ENCODE measurements at places on chromosomes 7 and 10. TPM values are rescaled to one million over a fixed set of nuclear protein-coding genes. Genes with fewer than 3 reads are reported as not detected.

Gene MMP21
- not detected for total RNA-seq

Gene PRSS37
- not detected for total RNA-seq

Gene EPO
- not detected for total RNA-seq

Gene PCBD1
- 63.4 TPM for total RNA-seq

Gene GSTO2
- 0.27 TPM for total RNA-seq

Gene TRIM50
- not detected for total RNA-seq

Gene FAM25G
- not detected for total RNA-seq

Gene EBF3
- total RNA-seq: 4.6 TPM

Gene TEX47
- total RNA-seq: not detected

Gene CCL24
- 0.94 TPM for total RNA-seq

Gene CNTNAP2
- 3.0 TPM for total RNA-seq

Gene PITRM1
- 102 TPM for total RNA-seq

Gene OPN4
- not detected for total RNA-seq

Gene MYL10
- total RNA-seq: not detected

Gene MYPN
- not detected for total RNA-seq

Gene IQUB
- 0.94 TPM for total RNA-seq

Gene CYP3A7
- total RNA-seq: not detected

Gene CTAGE4
- 0.27 TPM for total RNA-seq

Gene DPP6
- 14.3 TPM for total RNA-seq

Gene CFAP70
- total RNA-seq: 1.1 TPM

Gene NRCAM
- total RNA-seq: 4.7 TPM

Gene ANKRD30A
- total RNA-seq: not detected

Gene FGFBP3
- total RNA-seq: 1.4 TPM

Gene MCU
- total RNA-seq: 17.6 TPM

Gene CALCR
- not detected for total RNA-seq

Gene SCART1
- 0.27 TPM for total RNA-seq

Gene C1GALT1
- 13.3 TPM for total RNA-seq

Gene OR2A1
- total RNA-seq: 0.42 TPM

Gene PLPP4
- total RNA-seq: not detected

Gene CYP3A4
- not detected for total RNA-seq

Gene COBL
- total RNA-seq: 17.2 TPM

Gene USP6NL
- total RNA-seq: 14.7 TPM

Gene BZW2
- 76.2 TPM for total RNA-seq

Gene PIP
- total RNA-seq: 6.8 TPM

Gene CUBN
- 2.8 TPM for total RNA-seq

Gene VWDE
- 0.22 TPM for total RNA-seq

Gene ZNF365
- 5.8 TPM for total RNA-seq

Gene C7orf33
- not detected for total RNA-seq

Gene CDHR3
- total RNA-seq: 29.5 TPM

Gene INHBA
- 16.7 TPM for total RNA-seq

Gene IKZF1
- 6.7 TPM for total RNA-seq

Gene AGMO
- 0.77 TPM for total RNA-seq

Gene CC2D2B
- total RNA-seq: 1.9 TPM

Gene H2BK1
- total RNA-seq: not detected

Gene SAMD8
- total RNA-seq: 29.6 TPM

Gene SFRP5
- 34.4 TPM for total RNA-seq

Gene SEC61A2
- 4.8 TPM for total RNA-seq

Gene AMPH
- total RNA-seq: 4.7 TPM

Gene MRLN
- total RNA-seq: not detected

Gene ZNF488
- 0.12 TPM for total RNA-seq

Gene TMEM196
- total RNA-seq: not detected

Gene PLXNA4
- 9.2 TPM for total RNA-seq

Gene IL6
- not detected for total RNA-seq

Gene SLC35G1
- 5.5 TPM for total RNA-seq

Gene ELFN1
- total RNA-seq: 0.62 TPM

Gene LEP
- 0.15 TPM for total RNA-seq

Gene PNLIP
- not detected for total RNA-seq

Gene CCDC186
- 20.9 TPM for total RNA-seq

Gene MYOZ1
- not detected for total RNA-seq

Gene VPS26A
- 39.4 TPM for total RNA-seq
